ENCODE measurements at places on chromosomes 2 and 18. TPM values are rescaled to one million over a fixed set of nuclear protein-coding genes. Genes with fewer than 3 reads are reported as not detected.
A peak's percentile ranks its signal among the peaks of the same experiment; 100 is the strongest.

SOCS6 gene
- total RNA-seq = 0.30 TPM

- H3K4me3 ChIP-seq = no peak overlapping the region
- no peaks in the 10 kb centered on the region for H3K27me3 ChIP-seq
- H3K36me3 ChIP-seq = no peaks in the 10 kb centered on the region
- no peak for DNase-seq
- H3K4me1 ChIP-seq = peaks cover 96% of the 10 kb centered on the region
These were observed 9.5 kb downstream of the ITGA6 start for GRCh38 chr2:172436889-172437288.

- no peaks in the 10 kb centered on the region for H3K4me1 ChIP-seq
- no peaks in the 10 kb centered on the region for H3K27me3 ChIP-seq
- H3K27ac ChIP-seq = no peak overlapping the region
- no peaks in the 10 kb centered on the region for H3K36me3 ChIP-seq
- DNase-seq = no peak
These were observed 68.6 kb upstream of the GPC1 start for GRCh38 chr2:240366901-240367300.

EPG5 gene
- total RNA-seq = 39.2 TPM

- no peak overlapping the region for H3K4me3 ChIP-seq
- H3K27ac ChIP-seq = no peak overlapping the region
- no peak for DNase-seq
- no peaks in the 10 kb centered on the region for H3K4me1 ChIP-seq
- H3K27me3 ChIP-seq = no peaks in the 10 kb centered on the region
These were observed 84.2 kb upstream of the RMP24 start for GRCh38 chr18:35888329-35888728.

DNA sequence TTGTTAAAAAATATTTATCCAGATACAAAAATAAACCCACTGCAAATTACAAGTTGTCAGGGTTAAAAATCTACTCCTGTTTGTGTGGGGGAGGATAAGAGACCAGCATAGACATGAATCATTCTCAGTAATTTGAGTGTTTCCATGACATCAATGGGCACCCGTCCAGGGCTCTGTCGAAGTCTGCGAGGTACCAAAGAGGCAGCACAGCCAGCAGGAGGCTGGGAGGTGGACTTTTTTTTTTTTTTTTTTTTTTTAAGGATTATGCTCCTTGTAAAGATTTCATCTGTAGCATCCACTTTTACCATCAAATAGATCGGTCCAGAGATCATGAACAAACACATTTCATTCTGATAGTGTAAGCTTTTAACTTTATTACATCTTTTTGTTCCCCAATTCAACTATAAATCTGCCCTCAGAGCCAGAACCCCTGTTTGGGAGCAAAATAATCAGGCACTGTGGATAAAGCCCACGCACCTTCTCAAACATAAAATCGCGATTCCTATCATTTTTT lies 182.0 kb downstream of the TCF4 start:
- no peak overlapping the region for H3K4me3 ChIP-seq
- DNase-seq = no peak
- no peaks in the 10 kb centered on the region for H3K27me3 ChIP-seq
- no peak overlapping the region for H3K27ac ChIP-seq

- H3K27me3 ChIP-seq = no peaks in the 10 kb centered on the region
- no peaks in the 10 kb centered on the region for H3K36me3 ChIP-seq
These were observed 150.2 kb upstream of the POU3F3 start for GRCh38 chr2:104703669-104704068.

GRCh38 chr2:234544659-234545611 lies 48.1 kb upstream of the ARL4C start:
- no peaks in the 10 kb centered on the region for H3K36me3 ChIP-seq
- peaks cover 19% of the 10 kb centered on the region for H3K27me3 ChIP-seq
- H3K4me1 ChIP-seq = no peaks in the 10 kb centered on the region
- DNase-seq = peak; percentile 71
- no peak overlapping the region for H3K4me3 ChIP-seq
- H3K27ac ChIP-seq = no peak overlapping the region

DNA sequence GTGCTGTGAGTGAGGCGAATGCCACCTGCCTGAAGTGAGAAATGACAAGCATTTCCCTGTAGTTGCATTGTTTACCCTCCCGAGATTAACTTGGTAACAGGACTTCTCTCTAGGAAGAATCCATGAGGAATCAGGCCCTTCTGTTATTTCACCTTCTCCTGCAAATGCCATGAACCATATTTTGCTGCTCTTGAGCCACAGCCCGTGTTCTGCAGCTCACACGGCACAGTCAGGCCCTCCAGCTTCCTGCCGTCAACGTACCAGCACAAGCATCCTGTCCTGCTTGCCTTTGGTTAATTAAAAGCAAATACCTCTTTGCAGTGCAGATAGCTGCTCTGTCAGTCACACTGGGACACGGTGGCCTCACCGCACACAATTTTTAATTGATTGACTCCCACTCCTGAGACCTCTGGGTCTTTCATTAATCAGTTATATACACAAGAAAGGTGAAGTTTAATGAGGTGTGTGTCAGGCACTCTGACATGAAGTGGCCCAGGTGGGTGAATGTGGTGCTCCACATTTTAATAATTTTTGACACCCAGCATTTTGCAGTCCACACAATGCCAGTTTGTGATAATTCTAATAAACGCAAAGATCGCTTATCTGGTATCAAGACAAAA lies 95.3 kb upstream of the ASB18 start:
- no peaks in the 10 kb centered on the region for H3K36me3 ChIP-seq
- H3K27me3 ChIP-seq = no peaks in the 10 kb centered on the region
- no peak overlapping the region for H3K27ac ChIP-seq
- H3K4me1 ChIP-seq = no peaks in the 10 kb centered on the region
- no peak overlapping the region for H3K4me3 ChIP-seq

DNA sequence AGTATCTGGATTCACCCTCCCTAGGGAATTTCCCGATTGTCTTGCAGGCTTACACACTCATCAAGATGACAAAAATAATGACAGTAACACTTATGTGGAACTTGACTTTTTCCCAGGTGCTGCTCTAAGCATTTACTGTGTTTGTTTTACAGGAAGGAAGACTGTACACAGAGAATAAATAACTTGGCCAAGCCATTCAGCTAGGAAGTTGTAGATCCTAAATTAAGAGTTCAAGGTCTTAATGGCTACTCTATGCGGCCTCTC lies 549 bp upstream of the DPP4 start:
- H3K4me1 ChIP-seq = peaks cover 24% of the 10 kb centered on the region
- DNase-seq = no peak
- peak overlapping the region; percentile 48 for H3K27ac ChIP-seq
- H3K4me3 ChIP-seq = peak overlapping the region; percentile 100

DNA sequence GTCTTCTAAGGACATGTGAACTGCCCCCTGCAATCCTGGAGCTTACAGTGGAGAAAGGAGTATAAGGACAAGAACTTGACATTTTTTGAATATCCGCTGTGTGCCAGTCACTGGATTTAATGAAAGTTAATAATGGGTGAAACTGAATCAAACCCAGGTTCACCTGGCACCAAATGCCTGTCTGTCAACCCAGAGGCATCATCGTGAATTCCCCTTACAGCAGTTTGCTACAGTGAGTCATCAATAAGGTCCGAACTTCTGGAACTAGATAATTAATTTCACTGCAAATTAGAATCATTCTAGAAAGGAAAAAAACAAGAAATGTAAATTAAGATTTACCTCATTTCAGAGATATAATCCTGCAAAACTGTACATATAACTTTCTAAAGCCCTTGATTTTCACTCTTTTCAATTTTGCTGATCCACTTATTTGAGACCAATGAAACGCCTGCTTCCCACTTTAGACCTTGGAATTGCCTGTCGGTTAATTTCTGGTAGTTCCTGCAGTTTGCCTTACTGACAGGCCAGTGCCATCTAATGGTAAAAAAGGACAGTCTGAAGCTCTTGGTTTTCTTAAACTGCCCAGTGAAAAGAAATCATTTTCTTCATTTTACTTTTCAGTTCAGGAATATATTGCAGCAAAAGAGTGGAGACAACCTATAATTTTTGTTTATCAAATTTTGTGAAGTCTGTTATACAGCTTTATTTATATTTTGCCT lies 8.2 kb downstream of the DSG2 start:
- no peak overlapping the region for H3K27ac ChIP-seq
- no peaks in the 10 kb centered on the region for H3K36me3 ChIP-seq
- no peak overlapping the region for H3K4me3 ChIP-seq
- H3K27me3 ChIP-seq = no peaks in the 10 kb centered on the region
- DNase-seq = no peak

DNA sequence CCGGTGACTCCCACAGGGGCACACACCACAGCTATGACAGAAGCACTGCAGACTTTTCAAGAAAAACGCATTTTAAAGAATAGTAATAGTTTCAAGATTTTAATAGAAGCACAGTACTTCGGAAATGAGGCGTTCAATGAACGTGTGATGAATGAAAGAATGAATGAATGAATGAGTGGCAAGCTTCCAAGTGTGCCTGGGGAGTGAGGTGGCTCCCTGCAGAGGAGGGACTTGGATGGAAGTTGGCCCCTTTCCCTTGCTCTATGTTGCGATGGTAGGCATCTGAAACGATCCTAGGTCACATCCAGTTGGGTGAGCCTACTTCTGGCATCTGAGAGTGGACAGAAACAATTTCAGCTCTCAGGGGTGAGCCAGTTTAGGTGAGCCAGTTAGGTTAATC lies 65.6 kb downstream of the NCKAP5 start:
- DNase-seq = no peak
- no peaks in the 10 kb centered on the region for H3K36me3 ChIP-seq
- H3K27me3 ChIP-seq = no peaks in the 10 kb centered on the region
- H3K4me1 ChIP-seq = no peaks in the 10 kb centered on the region

DNA sequence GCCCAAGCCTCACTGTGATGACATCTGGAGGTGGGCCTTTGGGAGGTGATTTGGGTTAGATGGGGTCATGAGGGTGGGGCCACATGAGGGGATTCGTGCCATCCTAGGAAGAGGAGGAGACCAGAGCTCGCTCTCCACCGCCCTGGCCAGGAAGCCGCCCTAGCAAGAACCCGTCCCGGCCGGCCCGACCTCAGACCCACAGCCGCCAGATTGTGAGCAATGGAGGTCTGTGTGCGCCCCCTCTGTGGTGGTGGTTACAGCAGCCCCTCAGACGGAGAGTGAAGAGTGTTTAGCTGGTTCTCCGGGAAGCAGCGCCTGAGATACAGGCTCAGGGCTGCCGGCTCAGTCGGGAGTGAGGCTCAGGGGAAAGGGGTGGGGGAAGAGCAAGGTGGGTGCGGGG lies 83.3 kb downstream of the RTP5 start:
- H3K4me1 ChIP-seq = peaks cover 8% of the 10 kb centered on the region
- no peak overlapping the region for H3K27ac ChIP-seq
- H3K4me3 ChIP-seq = no peak overlapping the region
- DNase-seq = no peak
- no peaks in the 10 kb centered on the region for H3K27me3 ChIP-seq

DNA sequence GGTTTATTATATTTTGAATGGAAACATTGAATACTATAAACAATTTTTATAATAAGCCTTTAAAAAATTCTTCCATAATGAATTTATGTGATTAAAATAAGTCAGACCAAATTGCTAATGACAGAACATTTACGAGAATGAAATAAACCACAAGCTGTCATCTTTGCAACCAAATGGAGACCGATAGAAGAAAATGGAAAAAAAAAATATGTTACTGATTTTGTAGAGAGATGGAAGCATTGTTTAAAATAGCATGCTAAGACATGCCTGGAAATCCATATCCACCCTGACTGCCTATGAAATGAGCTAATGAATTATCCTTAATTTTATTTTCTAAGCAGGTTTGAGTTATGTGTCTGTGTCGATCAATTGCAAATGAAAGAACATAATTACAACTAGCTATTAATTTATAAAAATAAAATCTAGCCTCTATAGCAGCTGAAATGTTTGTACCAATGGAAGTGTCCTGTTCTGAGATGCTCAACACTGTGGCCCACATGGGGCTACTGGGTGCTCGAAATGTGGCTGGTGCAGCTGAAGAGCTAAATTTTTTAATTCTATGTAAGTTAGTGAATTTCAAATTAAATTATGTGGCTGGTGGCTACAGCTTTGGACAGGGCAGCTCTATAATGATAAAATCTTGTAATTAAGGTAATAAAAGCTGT lies 832.8 kb downstream of the RNF144A start:
- H3K36me3 ChIP-seq = no peaks in the 10 kb centered on the region
- no peak for DNase-seq
- peaks cover 20% of the 10 kb centered on the region for H3K4me1 ChIP-seq
- no peak overlapping the region for H3K27ac ChIP-seq
- H3K27me3 ChIP-seq = no peaks in the 10 kb centered on the region

- no peak overlapping the region for H3K4me3 ChIP-seq
- no peaks in the 10 kb centered on the region for H3K36me3 ChIP-seq
- DNase-seq = no peak
These were observed 10.0 kb downstream of the PCARE start for GRCh38 chr2:29064346-29064715.

- H3K27ac ChIP-seq = no peak overlapping the region
- no peaks in the 10 kb centered on the region for H3K27me3 ChIP-seq
- no peaks in the 10 kb centered on the region for H3K36me3 ChIP-seq
These were observed 74.6 kb upstream of the ARL5A start for GRCh38 chr2:151902829-151903228.

GRCh38 chr2:174172802-174173355 lies 75.5 kb downstream of the OLA1 start:
- H3K4me3 ChIP-seq = no peak overlapping the region
- H3K36me3 ChIP-seq = no peaks in the 10 kb centered on the region
- no peaks in the 10 kb centered on the region for H3K27me3 ChIP-seq
- no peak overlapping the region for H3K27ac ChIP-seq

GRCh38 chr2:18096836-18097405 lies 218.5 kb downstream of the KCNS3 start:
- DNase-seq = no peak
- no peaks in the 10 kb centered on the region for H3K36me3 ChIP-seq
- H3K27ac ChIP-seq = no peak overlapping the region
- no peaks in the 10 kb centered on the region for H3K4me1 ChIP-seq
- no peaks in the 10 kb centered on the region for H3K27me3 ChIP-seq

- H3K4me1 ChIP-seq = no peaks in the 10 kb centered on the region
- DNase-seq = no peak
- H3K27me3 ChIP-seq = no peaks in the 10 kb centered on the region
- no peaks in the 10 kb centered on the region for H3K36me3 ChIP-seq
- no peak overlapping the region for H3K4me3 ChIP-seq
These were observed 255.1 kb upstream of the MYT1L start for GRCh38 chr2:2586068-2586776.

- H3K4me1 ChIP-seq = no peaks in the 10 kb centered on the region
- no peaks in the 10 kb centered on the region for H3K36me3 ChIP-seq
- H3K27me3 ChIP-seq = no peaks in the 10 kb centered on the region
- no peak for DNase-seq
These were observed 148.8 kb upstream of the CDH19 start for GRCh38 chr18:66752733-66753132.

DNA sequence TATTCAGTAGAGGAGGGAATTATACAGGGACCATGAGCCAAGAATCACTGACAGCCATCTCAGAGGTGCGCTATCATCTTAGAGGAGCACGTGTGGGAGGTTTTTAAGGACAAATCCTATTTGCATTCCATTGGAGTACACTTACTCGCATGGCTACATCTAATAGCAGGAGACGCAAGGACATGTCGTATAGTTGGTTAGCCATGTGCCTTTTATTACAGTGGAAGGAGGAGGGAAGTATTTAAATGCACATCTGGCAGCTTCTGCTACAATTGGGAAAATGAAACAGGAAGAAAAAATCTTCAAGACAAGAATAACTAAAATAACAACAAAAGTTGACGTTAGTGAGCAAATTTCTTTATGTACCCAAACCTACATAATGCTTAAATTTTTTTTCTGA lies 86.5 kb upstream of the UGP2 start:
- no peak overlapping the region for H3K27ac ChIP-seq
- DNase-seq = no peak

GRCh38 chr2:98518101-98518500 lies 73.4 kb downstream of the INPP4A start:
- H3K4me1 ChIP-seq = peaks cover 45% of the 10 kb centered on the region
- no peaks in the 10 kb centered on the region for H3K27me3 ChIP-seq
- peaks cover 3% of the 10 kb centered on the region for H3K36me3 ChIP-seq

GRCh38 chr2:237935740-237936452 lies 30.9 kb upstream of the UBE2F start:
- no peak for DNase-seq
- no peak overlapping the region for H3K27ac ChIP-seq
- no peak overlapping the region for H3K4me3 ChIP-seq
- H3K4me1 ChIP-seq = peaks cover 9% of the 10 kb centered on the region
- no peaks in the 10 kb centered on the region for H3K27me3 ChIP-seq
